CD4-positive, CD25-positive, alpha-beta regulatory T cell (primary cell): ENCODE measurements at places on chromosomes 6 and 20. TPM values are rescaled to one million over a fixed set of nuclear protein-coding genes. Genes with fewer than 3 reads are reported as not detected.

- no peak for DNase-seq
- no peak overlapping the region for H3K27ac ChIP-seq
- H3K36me3 ChIP-seq, result no peaks in the 10 kb centered on the region
- no peak overlapping the region for H3K4me3 ChIP-seq
Measured at GRCh38 chr20:46289432-46289831, 18.9 kb downstream of the CDH22 start.

Gene RIMS1
- not detected for total RNA-seq

- DNase-seq, result no peak
- no peaks in the 10 kb centered on the region for H3K27me3 ChIP-seq
- peak overlapping the region; percentile 38 for H3K4me3 ChIP-seq
- H3K27ac ChIP-seq, result peak overlapping the region; percentile 82
- peaks cover 51% of the 10 kb centered on the region for H3K4me1 ChIP-seq
Measured at GRCh38 chr6:108872575-108872974, 24.4 kb downstream of the ARMC2 start.

GRCh38 chr6:134634966-134635365, 314.9 kb downstream of the ALDH8A1 start:
- H3K4me1 ChIP-seq, result peaks cover 8% of the 10 kb centered on the region
- H3K27ac ChIP-seq, result no peak overlapping the region
- no peak overlapping the region for H3K4me3 ChIP-seq
- H3K36me3 ChIP-seq, result no peaks in the 10 kb centered on the region
- H3K27me3 ChIP-seq, result no peaks in the 10 kb centered on the region

DNA sequence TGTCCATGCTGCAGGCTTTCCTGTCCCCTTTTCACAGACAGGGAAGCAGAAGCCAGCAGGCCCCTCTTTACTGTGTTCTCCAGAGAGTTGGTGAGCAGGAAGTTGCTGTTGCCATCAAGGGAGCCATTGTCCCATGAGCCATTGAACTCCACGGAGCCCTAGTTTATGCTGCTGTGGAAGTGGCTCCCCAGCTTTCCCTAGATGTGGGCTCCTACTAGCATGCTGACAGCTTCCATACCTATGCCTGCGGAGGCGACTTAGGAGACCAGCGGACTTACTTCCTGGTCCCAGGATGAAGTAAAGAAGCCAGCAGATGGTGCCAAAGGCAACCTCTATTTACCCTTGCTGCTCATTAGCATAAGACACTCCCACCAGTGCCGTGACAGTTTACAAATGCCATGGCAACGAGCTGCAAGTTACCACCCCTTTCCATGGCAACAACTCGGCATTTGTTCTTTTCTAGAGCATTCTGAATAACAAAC, 30.8 kb upstream of the FKBP1A start:
- no peak overlapping the region for H3K27ac ChIP-seq
- H3K36me3 ChIP-seq, result no peaks in the 10 kb centered on the region
- peak; percentile 48 for DNase-seq
- no peaks in the 10 kb centered on the region for H3K4me1 ChIP-seq
- H3K4me3 ChIP-seq, result no peak overlapping the region
- H3K27me3 ChIP-seq, result no peaks in the 10 kb centered on the region

DNA sequence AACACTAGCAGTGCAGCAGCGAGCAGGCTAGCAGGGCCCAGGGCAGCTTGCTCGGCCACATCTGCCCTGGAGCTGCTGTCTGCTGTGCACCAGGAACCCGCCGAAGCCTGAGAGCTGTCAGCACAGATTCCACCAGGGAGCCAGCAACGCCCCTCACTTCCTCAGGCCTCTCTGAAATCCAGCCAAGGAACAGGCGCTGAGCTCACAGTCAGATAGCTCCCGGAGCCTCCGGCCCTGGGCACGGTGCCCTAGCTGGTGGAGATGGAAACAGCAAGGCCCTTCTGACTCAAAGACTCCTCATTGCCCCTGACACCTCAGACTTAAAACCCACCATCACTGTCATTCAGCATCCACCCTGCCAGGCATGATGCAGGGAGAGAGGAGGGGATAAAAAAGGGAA, 839.4 kb downstream of the MAFB start:
- no peak overlapping the region for H3K27ac ChIP-seq
- H3K4me3 ChIP-seq, result no peak overlapping the region
- no peaks in the 10 kb centered on the region for H3K36me3 ChIP-seq
- no peaks in the 10 kb centered on the region for H3K27me3 ChIP-seq
- DNase-seq, result no peak
- H3K4me1 ChIP-seq, result no peaks in the 10 kb centered on the region

GRCh38 chr6:157681041-157681650, 141.9 kb upstream of the SNX9 start:
- H3K4me3 ChIP-seq, result no peak overlapping the region
- no peak for DNase-seq
- H3K36me3 ChIP-seq, result no peaks in the 10 kb centered on the region
- no peaks in the 10 kb centered on the region for H3K4me1 ChIP-seq
- no peaks in the 10 kb centered on the region for H3K27me3 ChIP-seq
- no peak overlapping the region for H3K27ac ChIP-seq

DNA sequence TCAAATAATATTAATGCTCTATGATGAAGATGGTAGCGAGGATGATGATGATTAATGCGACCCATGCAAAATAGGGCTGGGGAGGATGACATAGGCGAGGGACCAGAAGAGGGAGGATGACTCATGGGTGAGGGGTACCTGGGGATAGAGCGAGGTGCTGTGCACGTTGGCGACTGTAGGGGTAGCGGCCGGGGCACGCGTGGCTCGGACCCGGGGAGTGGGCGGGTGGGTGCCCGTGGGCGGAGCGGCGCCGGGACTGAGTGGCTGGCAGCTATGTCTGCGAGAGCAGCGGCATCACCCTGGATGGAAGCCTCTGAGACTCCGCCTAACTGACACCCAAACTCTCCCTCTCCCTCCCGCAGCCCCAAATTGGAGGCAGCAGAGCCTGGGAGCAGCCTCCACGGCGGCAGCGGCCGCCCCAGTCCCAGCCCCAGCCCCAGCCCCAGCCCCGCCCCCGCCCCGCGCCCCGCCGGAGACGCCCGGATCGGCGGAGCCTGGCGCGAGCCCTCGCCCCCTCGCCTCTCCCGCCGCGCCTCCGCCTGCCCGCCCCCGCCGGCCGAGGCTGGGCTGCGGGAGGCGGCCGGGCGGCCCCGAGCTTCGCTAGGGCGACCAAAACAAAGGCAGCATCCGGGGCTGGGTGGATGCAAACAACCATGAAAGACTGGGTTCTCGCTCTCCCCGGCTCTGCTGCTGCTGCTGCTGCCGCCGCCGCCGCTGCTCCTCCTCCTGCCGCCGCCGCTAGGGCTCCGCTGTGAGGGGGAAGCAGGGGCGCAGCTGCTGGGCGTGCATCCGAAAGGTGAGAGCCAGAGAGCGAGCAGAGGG, at the start of gene RIMS1:
TSS of gene RIMS1 (plus strand) at position 367 of the 822 bp plus-strand sequence. CDS start 474 bp downstream, outside the sequence.
- no peaks in the 10 kb centered on the region for H3K36me3 ChIP-seq
- H3K4me1 ChIP-seq, result no peaks in the 10 kb centered on the region
- no peak within 1 kb of the TSS for H3K27ac ChIP-seq
- DNase-seq, result no peak
- H3K27me3 ChIP-seq, result peaks cover 3% of the 10 kb centered on the region
- no peak within 1 kb of the TSS for H3K4me3 ChIP-seq

DNA sequence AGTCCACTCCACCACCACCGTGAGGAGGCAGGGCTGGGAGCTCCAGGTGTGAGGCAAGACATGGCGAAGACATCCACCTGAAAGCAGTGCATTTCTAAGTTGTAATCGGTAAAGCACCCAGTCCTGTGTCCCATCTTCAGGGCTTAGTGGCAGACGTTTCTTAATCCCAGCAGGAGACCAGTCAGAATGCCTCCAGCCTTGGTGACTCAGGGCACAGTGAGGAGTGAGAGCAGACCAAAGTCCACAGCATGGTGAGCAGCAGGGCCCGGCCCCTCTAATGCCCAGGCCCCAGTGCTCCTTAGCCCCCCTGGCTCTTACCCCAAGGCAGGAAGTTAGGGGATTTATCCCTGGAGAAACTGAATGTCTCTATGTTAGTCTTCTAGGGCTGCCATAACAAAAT, 183.9 kb downstream of the SYNDIG1 start:
- no peak overlapping the region for H3K4me3 ChIP-seq
- no peak for DNase-seq
- H3K4me1 ChIP-seq, result no peaks in the 10 kb centered on the region
- H3K27me3 ChIP-seq, result no peaks in the 10 kb centered on the region
- H3K27ac ChIP-seq, result no peak overlapping the region

GRCh38 chr20:36424314-36424713, 117.0 kb upstream of the MYL9 start:
- H3K27me3 ChIP-seq, result no peaks in the 10 kb centered on the region
- no peaks in the 10 kb centered on the region for H3K4me1 ChIP-seq
- no peak for DNase-seq
- no peak overlapping the region for H3K27ac ChIP-seq
- no peaks in the 10 kb centered on the region for H3K36me3 ChIP-seq
- H3K4me3 ChIP-seq, result no peak overlapping the region

Gene TLDC2
- total RNA-seq, result not detected

Gene OR2H1
- not detected for total RNA-seq

DNA sequence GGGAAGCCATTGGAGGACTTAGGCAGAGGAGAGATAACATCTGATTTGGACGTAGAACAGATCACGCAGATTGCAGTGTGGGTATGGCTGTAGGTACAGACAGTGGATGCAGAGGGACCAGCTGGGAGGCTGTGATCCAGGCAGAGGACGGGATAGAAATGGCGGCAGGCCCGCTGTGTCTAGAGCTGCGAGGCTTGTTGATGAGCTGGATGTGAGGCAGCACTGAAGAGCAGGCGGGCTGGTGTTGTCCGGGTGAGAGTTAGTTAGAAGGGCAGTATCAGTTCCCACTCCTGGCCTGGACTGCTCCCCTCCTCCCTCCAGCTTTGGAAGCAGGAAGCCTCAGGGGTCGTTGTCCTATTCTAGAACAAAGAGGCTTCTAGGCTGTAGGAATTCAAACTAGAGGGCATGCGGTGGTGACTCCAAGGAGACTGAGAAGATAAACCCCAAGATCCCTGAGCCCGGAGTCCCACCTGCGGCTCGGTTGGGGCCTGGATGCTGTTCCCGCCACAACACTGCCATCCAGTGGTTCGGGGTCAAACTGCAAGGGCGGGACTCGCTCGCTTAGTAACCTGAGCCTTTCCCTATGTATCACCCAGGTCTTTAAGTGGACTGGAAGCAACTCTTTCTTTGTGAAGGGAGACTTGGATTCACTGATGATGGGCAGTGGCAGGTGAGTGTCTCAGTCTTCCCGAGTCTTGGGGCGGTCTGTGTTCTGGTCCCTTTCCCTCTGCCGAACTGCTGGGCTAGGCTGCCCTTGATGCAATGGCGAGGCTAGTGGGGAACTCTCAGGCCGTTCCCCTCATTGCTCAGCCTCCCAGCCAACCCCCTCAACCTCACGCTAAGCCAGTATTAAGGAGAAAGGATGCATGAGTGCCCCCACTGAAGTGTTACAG, 11.2 kb downstream of the TLDC2 start:
- H3K27me3 ChIP-seq, result no peaks in the 10 kb centered on the region
- DNase-seq, result peak; percentile 80
- no peak overlapping the region for H3K4me3 ChIP-seq
- H3K4me1 ChIP-seq, result peaks cover 10% of the 10 kb centered on the region
- H3K27ac ChIP-seq, result peak overlapping the region; percentile 63

DNA sequence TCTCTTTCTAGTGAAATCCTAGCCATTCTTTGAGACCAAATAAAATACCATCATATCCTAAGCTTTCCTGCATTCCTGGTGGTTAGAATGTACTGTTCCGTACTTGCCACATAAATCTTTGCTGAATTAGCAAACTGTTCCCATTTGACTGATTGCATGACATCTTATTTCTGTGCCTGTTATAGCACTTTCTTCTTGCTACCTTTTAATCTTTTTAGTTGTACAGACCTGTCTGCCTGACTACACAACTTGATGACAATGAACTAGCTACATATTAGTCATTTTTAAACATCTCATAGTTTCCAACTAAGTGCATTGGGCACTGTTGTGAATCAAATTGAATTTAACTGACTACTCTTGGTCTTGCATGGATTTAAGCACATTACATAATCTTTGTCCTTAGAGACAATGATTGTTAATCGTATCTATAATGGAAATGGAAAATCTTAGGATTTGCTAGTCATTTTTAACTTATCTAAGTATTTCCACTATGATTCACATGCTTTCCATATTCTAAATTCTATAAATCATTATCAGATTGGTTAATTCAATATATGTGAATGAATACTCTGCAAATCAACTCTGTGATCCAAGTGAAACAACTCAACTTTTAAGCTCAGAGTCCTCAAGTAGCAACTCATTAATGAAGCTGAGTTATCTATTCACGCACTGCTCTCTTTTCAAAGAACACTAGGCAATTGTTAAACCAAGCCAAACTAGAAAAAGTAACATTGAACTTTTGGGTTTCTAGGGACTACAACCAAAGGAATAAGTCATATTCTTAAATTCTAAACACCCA, 109.0 kb downstream of the TNFRSF21 start:
- no peaks in the 10 kb centered on the region for H3K36me3 ChIP-seq
- no peak for DNase-seq
- no peaks in the 10 kb centered on the region for H3K4me1 ChIP-seq
- H3K27me3 ChIP-seq, result no peaks in the 10 kb centered on the region

Gene KIF25
- total RNA-seq, result not detected

DNA sequence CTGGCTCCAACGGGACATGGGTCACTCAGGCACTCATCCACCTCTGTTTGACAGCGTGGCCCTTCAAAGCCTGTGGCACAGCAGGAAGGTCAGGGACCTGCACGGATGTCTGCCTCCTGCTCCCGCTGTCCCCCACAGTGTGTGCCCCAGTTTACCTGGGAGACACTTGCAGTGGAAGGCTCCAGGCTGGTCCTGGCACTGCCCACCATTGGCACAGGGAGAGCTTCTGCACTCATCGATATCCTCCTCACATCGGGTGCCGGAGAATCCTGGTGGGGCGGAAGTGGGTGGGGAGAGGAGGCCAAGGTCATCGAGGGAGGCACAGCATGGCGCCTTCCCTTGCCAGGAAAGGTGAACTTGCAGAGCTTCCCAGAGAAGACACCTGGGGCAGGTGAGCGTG, 6.9 kb downstream of the NOTCH4 start:
- H3K27ac ChIP-seq, result no peak overlapping the region
- no peaks in the 10 kb centered on the region for H3K4me1 ChIP-seq
- DNase-seq, result no peak
- no peak overlapping the region for H3K4me3 ChIP-seq
- no peaks in the 10 kb centered on the region for H3K27me3 ChIP-seq

DNA sequence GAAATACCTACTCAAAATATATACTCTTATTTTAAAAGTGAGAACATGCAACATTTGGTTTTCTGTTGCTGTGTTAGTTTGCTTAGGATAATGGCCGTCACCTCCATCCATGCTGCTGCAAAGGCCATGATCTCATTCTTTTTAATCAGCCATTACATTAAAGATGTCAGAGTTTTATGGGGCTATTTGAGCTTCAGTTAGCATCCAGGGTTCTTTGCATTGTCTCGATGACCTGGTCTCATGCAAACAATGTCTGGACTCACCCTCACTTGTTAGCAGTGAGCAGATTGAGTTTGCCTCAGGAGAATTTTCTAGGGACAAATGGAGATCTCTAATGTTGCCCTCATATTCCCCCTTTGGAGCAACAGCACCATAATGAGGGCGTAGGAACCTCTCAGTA, 458.7 kb upstream of the AGPAT4 start:
- no peaks in the 10 kb centered on the region for H3K27me3 ChIP-seq
- no peaks in the 10 kb centered on the region for H3K36me3 ChIP-seq
- no peak overlapping the region for H3K4me3 ChIP-seq
- DNase-seq, result no peak
- H3K4me1 ChIP-seq, result no peaks in the 10 kb centered on the region

Gene AGPAT4
- total RNA-seq, result 14.6 TPM
